Esophagus squamous epithelium (tissue), 5 donors: ENCODE measurements at places on chromosomes 13 and 19.

DNA sequence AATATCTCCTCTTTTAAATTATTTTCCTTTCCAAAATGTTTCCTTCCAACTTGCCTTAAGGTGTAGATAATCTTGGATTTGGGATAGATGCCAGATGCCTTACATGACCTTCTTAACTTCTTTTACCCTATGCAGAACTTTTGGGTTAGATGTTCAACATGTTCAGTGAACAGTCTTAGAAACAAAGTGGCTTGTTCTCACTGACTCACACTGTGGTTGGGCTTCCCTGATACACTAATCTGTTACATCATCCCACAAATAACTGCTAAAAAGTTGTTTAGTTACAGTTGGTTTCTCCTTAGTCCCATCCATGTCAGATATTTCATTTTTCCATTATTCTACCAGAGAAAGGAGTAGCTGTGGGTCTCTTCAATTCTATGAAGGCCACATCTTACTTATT is 2638.2 kb downstream of the PCDH9 start:
- DNase-seq, result no peak

DNA sequence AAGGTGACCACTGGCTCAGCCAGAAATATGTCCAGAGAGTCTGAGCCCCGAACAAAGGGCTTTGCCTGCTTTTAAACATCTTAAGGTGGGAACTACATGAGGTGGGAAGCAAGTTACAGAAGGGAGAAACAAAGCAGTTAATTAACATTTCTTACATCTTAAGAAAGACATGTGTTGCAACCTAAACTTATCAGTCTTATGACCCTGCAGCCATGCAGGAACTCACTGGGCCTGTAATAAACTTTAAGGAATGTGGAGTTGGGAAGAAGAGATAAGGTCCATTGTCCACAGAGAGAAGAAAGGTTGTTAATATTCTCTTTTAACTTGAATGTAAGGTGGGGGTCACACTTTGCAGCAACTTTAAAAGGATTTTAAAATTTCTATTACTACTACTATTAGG is 46.8 kb upstream of the CYP2A7 start:
- no peak for DNase-seq

DNA sequence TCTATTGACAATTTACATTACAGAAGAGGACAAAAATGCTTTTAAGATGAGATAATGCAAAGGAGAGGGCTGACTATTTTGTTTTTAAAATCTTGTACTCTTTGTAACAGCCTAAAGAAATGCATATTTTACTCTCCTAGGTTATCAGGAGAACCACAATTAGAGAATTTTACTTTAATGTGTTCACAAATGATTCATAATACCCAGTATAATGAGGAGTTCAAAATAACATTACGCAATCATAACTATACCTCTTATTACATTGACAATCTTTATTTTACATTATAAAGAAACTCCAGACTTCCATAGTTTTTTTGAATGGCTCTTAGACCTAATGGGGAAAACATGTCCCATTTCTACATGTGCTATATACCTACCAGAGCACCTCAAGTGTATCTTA is 1089.7 kb downstream of the PCDH17 start:
- no peak for DNase-seq

DNA sequence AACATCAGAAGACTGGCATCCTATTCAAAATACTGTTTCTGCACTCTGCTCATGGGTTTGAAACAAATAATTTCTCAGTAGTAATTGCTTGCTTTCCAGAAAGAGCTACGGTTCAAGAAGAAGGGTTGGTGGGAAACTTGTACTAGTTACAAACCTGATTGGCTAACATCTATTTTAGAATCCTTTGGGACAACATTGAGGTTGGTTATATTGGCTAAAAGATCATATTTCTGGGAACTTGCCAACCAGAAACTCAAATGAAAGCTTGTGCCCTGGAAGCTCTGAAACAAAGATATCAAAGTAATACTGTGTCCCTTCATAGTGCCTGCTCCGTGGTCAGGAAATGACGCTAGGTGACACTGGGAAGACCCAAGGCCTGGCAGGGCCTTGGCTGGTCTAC is 141.7 kb downstream of the LACC1 start:
- DNase-seq, result no peak

- DNase-seq, result no peak
Measured at GRCh38 chr19:54560881-54561385, 12.7 kb upstream of the LILRA2 start.

DNA sequence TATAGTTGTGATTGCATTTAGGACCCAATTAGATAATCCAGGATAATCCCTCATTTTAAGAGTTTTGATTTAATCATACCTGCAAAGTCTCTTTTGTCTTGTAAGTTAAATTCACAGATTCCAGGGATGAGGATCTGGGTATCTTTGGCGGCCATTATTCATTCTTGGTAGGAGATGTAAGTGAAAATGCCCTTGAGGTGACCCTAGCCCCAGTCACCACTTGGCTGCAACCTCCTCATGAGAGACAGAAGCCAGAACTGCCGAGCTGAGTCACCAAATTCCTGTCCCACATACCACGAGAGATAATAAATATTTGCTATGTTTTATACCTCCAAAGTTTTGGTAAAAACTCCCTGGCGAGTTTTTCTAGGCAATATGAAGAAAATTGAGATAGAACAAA is 389.4 kb downstream of the RFC3 start:
- no peak for DNase-seq

DNA sequence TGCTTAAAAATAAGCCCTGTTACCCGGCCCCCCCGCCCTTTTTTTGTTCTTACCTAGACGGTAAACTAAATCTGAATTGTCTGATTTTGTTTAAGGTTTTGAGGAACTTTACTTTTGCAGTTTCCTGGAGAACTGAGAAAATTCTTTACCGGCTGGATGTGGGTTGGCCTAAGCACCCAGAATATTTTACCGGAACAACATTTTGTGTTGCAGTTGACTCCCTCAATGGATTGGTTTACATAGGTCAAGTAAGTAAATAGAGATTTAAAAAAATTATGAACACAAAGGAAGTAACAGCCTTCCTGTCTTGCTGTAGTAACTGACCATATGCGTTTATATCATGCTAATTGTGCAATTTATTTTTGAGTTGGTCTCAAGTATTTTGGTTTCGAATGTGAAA is 785 bp downstream of the NHLRC3 start:
- DNase-seq, result no peak

GRCh38 chr13:84730376-84730775 is 848.1 kb upstream of the SLITRK1 start:
- DNase-seq, result no peak

- no peak for DNase-seq
Measured at GRCh38 chr13:35817642-35818607, 313.3 kb downstream of the DCLK1 start.
